NT2/D1 (cell line): ENCODE measurements at places on chromosomes 3 and 15.

DNA sequence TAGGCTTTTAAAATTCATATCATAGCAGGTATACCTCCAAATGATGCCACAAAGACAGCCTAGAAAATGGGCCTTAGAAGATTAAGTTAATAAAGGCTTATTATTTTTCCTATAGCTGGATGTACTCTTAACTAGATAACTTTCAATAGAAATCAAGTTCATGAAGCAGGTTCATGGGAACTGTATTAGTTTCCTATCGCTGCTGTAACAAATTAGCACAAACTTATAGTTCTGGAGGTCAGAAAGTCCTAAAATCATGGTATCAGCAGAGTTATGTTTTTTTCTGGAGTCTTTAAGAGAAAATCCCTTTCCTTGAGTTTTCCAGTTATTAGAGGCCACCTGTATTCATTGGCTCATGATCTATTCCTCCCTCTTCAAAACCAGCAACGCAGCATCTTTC, 269.9 kb downstream of the TIGIT start:
- DNase-seq, result no peak

DNA sequence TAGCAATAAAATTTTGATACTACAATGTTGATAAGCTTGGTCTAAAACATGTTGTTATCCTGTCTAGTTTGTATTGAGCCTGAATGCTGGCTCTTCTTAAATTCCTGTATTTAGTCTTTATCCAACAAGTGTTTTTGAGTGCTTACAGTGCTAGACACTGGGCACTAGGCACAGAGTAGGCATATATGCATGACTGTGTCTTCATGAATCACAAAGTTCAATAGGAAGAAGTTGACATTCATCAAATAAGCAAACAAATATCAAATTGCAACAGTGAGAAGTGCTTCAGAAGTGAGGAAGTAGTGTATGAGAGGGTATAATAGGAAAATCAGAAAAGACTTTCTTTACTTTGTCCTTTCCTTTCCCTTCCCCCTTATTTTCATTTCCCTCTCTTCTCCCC, 6.8 kb downstream of the CD96 start:
- DNase-seq, result no peak

DNA sequence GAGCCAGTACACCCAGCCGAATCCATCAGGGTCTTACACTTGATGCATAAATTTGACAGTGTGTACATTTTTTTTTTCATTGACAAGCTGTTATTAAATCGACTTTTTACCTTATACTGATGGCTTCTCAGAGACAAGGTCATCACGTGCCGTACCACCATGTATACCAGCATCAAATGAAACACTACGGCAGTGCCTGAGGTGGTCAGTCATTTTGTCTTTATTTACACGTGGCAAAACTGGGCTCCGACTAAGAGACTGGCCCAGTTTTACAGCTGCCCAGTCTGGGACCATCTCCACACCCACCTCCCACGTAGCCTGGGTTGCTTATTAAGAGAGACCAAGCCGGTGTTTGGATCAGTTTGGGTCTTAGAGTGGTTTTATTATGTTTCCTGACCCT, 57.4 kb downstream of the TMEM266 start:
- no peak for DNase-seq

GRCh38 chr3:135851201-135852081, 114.1 kb upstream of the PPP2R3A start:
- DNase-seq, result no peak

DNA sequence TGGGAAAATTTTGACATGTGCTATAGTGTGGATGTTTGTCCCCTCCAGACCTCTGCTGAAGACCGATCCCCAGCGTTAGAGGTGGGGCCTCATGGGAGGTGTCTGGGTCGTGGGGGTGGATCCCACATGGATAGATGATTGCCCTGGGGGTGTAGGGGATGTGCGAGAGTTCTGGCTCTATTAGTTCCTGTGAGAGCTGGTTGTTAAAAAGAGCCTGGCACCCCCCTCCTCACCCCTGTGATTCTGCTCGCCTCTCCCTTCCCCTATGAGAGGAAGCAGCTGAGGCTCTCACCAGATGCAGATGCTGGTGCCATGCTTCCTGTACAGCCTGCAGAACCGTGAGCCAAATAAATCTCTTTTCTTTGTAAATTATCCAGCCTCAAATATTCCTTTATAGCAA, 67.4 kb downstream of the ATP10A start:
- DNase-seq, result no peak

DNA sequence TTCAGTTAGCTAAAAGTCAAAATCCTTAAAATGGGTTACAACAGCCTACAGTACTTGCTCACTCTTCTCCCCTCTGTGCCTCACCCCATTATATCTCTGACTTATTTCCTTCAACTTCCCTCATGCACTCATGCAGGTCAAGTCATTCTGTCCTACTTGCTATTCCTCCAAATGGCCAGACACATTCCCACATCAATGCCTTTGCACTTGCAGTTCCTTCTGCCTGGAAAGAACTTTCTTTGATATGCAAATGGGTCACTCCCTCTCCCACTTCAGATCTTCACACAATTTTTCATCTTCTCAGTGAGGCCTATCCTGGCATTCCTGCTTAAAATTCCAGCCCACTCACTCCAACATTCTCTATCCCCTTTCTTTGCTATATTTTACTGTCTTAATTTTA, 547.2 kb upstream of the TGFBR2 start:
- DNase-seq, result peak; percentile 20

GRCh38 chr15:27175472-27176153, 204.6 kb downstream of the GABRG3 start:
- DNase-seq, result peak; percentile 73

DNA sequence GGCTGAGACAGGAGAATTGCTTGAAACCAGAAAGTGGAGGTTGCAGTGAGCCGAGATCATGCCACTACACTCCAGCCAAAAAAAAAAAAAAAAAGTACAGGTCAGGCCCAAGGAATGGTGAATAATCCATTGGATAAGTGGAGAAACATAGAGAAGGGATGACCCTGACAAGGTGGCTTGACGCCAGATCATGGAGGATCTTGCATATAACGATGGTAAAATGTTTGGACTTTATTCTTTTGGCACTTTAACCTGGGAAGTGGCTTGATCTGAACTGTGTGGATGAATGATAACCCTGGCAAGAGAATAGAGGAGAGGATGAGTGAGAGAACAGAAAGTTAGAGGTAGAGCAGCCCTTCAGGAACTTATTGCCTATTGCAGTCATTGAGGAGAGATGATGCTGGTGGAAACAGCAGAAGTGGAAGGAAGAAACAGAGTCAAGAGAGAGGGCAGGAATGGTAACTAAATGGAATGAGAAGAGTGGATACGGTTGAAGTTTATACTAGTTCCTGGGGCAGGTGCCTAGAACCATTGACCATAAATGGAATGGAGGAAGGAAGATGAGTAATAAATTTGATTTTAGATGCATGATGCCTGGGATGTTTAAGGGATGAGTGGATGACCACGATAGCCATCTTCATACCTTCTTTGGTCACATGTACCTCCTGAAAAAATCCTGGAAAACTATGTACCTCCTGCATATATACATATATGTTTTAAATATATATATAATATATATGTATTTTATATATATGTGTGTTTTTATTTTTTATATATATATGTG, 57.8 kb downstream of the BLM start:
- DNase-seq, result no peak

- no peak for DNase-seq
Measured at GRCh38 chr3:46293991-46294833, 52.0 kb downstream of the CCR3 start.

DNA sequence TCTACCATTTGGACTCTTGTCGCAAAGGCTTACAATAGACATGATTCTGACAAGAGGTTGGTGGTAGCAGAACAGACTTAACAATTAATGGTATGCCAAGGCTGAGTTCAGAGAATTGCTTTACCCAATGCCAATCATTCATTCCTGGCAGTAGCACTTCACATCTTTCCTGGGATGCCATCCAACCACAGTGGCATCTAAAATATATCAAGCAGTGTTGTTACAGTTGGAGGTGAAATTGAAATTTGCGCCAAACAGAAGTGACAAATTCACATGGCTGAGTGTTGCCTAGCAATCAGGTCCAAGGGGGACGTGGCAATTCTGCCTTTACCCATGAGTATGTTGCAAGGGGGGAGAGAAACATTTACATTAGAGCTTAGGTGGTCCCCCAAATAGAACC, 21.0 kb upstream of the DPH6 start:
- no peak for DNase-seq

DNA sequence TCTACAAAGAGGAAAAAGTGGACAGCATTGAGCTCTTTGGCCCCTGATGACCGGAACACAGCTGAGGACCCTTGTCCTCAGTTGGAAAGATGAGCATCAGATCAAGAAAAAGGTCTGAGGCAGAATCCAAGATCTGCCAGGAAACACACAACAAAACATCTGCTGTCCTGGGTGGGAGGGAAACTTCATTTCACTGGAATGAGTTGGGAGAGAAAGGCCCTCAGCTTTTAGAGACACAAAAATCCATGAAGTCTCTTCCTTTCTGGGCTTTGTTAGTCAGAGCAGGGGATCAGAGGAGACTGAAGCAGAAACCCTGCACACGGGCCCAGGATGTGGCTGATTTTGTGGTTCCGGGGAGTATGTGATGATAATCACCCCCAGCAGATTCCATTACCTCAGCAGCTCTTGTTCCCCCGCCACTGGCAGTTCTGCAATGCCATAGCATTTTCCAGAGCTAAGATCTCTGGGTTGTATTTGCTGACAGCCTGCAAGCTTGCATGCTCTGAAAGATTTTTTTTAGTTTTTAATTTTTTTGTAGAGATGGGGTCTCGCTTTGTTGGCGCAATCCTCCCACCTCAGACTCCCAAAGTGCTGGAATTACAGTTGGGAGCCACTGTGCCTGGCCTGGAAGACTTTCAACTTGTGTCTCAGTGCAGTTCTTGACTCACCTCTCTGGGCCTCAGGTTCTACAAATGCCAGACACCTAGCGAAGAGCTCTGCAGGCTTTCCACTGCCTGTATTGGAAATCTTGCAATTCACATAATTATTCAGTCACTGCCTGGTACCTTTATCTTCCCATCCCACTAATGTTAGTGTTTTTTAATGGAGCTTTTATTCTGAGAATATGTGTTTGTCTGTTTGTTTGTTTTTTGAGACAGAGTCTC, 5.8 kb upstream of the TATDN2 start:
- no peak for DNase-seq

GRCh38 chr3:55166576-55167555, 239.0 kb upstream of the LRTM1 start:
- DNase-seq, result no peak

DNA sequence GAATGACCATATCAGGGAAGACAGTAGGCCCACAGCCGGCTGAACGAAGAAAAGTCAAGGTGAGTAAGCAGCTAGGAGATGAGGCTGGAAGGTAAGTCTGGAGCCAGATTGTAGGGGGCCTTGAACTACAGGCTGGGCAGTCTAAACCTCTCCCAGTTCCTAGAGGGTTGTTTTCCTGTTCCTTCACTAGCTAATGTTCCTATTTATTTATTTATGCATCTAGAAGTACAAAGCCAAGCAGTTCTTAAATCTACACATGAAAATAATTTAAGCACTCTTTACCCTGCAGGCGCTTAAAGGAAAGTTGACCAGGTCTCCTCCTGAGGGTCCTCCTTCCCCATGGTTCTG, 3.7 kb downstream of the ACAA1 start:
- no peak for DNase-seq

GRCh38 chr3:69646287-69647067, 92.8 kb upstream of the MITF start:
- no peak for DNase-seq

- DNase-seq, result peak; percentile 95
Measured at GRCh38 chr15:43510200-43511011, 7.0 kb upstream of the MAP1A start.

DNA sequence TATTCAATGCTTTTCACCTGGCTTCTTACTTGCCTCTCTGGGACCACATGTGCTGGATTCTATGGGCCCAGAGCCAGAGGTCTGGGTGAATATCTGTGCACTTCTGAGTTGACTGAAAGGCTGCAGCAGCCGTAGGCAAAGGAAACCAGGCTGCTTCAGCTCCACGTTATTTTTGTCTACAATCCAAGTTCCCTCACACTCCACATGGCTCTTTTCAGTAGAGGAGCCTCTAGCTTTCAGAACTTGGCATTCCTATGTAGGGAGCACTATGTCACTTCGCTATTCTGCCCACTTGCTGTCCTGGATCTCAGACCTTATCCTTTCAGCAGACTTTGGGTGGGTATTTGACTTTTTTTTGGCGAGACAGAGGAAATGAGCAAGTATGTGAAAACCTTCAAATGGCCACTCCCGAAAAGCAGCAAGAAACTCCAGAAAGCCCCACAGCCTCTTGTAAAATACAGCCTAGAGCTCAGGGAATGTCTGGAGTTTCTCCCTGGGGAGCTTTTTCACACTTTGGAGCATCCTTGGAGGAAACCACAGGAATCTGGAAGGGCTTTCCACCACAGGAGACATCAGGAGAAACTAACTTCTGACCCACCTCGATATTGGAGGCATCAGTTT, 80.9 kb downstream of the DUT start:
- no peak for DNase-seq

GRCh38 chr3:85455561-85456200, 496.9 kb downstream of the CADM2 start:
- DNase-seq, result no peak

GRCh38 chr3:12396471-12396870, 87.8 kb upstream of the TSEN2 start:
- DNase-seq, result no peak

GRCh38 chr3:5122741-5123706, 932 bp downstream of the ARL8B start:
- peak; percentile 28 for DNase-seq

- no peak for DNase-seq
Measured at GRCh38 chr3:181741417-181741816, 29.7 kb downstream of the SOX2 start.

- DNase-seq, result no peak
Measured at GRCh38 chr3:63655519-63655918, 3.0 kb downstream of the SNTN start.

DNA sequence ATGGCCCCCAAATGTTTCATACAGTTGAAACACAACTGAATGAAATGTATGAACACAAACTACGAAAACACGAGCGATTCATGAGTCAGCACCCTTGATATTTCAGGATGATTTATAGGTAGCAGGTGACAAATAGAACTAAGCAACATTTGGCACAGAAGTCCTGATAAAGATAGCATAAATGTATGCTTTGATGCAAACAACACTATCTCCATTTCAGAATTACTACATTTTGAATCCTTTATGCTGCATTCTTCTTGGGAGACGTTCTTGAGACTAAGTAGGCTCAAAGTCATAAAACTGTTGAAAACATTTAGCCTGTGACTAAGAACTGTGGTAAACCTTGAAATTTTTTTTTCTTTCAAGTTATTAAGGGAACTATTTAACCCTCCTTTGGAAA, 200.3 kb upstream of the ICE2 start:
- no peak for DNase-seq

DNA sequence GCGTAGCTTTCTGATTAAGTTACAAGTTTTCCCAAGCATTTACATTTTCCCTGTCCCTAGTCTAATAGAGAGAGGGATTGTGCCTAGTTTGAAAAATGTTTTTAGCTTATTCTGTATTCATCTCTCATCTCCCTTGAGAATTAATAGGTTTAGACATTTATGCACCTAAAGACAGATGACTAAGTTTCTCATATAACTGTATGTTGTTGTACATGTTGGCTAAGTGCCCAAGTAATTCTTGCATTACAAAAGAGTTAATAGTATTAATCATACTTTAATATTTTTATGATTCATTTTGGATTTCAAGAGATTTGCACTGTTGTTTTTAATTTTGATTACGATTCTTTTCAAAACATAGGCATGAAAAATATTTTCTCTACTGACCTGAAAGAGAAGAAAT, 109.0 kb upstream of the TBL1XR1 start:
- no peak for DNase-seq
